ENCODE measurements at places on chromosomes 4 and X.

DNA sequence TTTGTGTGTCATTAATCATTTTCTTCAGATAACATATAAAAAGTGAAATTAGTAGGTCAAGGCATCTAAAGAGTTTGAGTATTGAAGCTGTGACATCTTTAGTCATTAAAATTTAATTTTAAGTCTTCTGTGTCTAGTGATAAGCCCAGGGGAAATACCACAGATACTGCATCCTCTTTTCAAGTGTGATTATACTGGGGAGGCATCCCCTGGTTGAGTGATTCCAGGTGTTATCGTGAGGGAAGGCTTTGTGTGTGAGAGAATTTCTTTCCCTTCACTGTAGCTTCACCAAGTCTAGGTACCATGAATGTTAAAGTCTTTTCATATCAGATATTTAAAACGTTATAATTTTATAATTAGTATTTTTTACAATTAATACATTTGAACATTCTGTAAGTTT is 193.4 kb downstream of the FRAS1 start:
- no peak for DNase-seq

GRCh38 chr4:177214935-177215334 is 94.7 kb upstream of the NEIL3 start:
- DNase-seq, result no peak

DNA sequence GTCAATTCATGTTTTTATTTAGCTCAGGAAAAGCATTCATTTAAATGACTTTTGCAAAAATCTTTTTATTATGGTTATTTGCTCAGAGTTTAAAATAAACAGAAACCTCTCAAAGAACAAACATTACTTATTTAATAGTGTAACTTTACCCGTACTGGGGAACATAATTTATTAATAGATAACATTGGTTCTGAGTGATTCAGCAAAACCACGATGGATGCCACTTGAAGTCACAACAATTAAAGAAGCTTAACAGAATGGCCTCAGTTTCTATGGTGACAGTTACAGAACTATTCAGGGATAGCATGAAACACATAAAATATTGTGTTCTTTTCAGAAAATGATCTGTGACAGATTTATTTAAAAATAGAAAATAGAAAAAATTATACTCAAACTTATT is 368.7 kb downstream of the CCSER1 start:
- DNase-seq, result no peak

- no peak for DNase-seq
Measured at GRCh38 chr4:167779280-167779679, 313.1 kb upstream of the ANXA10 start.

DNA sequence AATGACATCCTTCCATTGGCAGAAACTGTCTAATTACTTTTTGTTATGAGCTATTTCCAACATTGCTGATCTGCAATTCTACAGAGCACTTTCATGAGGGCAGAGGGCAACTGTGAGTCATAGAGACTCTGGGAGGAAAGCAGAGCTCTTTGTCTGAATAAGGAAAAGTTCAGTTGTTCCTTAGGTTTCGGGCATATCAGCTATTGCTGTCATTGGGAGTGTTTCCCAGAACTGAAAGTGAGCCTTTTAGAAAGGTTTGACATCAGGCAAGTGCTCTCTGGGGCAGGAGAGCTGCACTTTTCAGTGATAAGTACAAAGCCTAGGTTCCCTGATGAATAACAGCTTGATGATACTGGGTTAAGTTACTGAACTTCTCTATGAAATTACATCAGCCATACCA is 119.2 kb upstream of the EDNRA start:
- DNase-seq, result no peak

GRCh38 chr4:95599777-95600400 is 51.1 kb upstream of the UNC5C start:
- DNase-seq, result no peak

- no peak for DNase-seq
Measured at GRCh38 chr4:111635646-111636045, 509.6 kb upstream of the FAM241A start.

GRCh38 chr4:111776561-111776960 is 368.7 kb upstream of the FAM241A start:
- no peak for DNase-seq

- no peak for DNase-seq
Measured at GRCh38 chr4:53371049-53371448, 5.2 kb upstream of the SCFD2 start.

DNA sequence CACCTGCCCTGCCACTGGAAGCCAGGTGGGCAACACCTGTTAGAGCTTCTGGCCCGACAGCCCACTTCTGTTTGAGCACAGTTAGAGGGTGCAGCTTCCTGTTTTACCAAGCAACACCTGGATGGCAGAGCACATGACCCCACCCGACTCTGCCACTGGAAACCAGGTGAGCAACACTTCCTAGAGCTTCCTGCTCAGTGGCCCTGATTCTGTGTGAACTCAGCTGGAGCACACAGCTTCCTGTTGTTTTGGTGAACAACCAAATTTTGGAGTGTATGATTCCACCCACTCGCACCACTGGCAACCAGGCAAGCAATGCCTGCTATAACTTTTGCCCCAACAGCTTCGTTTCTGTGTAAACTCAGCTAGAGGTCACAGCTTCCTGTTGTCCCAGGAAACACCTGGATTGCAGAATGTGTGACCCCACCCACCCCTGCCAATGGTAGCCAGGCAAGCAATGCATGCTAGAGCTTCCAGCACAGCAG is 163.8 kb upstream of the KLF8 start:
- DNase-seq, result no peak

- no peak for DNase-seq
Measured at GRCh38 chr4:139076016-139076744, 60.6 kb downstream of the NOCT start.

GRCh38 chr4:57291911-57292310 is 181.7 kb upstream of the IGFBP7 start:
- DNase-seq, result no peak

DNA sequence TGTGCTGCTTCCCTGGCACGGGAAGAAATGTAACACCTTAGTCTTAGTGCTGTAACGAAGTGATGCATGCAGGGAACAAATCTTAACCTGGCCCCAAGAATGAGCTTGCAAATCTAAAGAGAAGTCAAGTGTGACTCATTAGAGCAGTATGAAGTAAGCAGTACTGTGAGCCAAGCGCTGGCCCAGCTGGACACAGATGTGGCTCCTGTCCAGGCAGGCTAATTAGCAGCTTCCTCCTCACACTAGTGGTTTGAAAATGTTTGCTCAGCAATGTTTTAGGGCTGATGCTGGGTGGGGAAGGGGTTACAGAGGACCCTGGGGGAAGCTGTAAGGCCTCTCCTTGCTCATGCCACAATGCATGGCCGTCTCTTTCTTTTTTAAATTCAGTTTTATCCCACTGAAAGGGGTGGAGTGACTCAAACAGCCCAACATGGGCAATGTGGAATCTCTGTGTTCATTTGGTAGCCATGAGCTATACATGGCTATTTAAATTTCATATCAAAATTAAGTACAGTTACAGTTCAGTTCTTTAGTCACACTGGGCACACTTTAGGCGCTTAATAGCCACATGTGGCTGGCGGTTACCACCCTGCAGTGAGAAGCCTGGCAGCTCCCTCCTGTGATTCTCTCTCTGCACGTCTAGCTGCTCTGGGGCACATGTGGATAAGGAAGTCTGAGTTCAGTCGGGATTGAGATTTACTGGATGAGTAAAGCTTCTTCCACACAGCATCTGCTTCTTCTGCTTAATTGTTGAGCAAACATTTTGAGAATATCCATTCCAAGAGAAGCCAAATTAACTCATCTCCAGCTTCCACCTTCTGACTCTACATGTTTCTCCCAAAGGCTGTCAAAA is 48.8 kb downstream of the MAP7D2 start:
- DNase-seq, result no peak

- DNase-seq, result no peak
Measured at GRCh38 chr4:120995266-120996010, 72.9 kb upstream of the PRDM5 start.

DNA sequence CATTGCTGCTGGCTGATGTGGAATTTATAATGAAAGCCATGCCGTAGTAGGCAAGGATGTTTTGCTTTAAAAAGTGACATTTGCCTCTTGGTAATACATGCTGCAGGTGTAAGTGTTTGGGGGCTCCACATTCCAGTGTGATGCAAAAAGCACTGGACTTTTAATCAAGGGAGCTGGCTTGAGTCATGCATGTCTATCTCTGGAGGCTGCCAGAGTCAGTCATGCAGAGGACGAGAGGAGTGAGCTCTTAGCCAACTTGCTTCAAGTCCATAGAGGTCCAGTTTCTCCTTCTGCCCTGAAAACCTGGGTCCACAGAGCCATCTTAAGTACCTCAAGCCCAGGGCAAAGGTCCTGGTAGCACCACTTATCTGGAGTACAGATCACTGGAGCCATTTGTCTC is 11.6 kb upstream of the CXCL13 start:
- no peak for DNase-seq

- DNase-seq, result no peak
Measured at GRCh38 chrX:30979271-30979670, 90.2 kb upstream of the TAB3 start.

DNA sequence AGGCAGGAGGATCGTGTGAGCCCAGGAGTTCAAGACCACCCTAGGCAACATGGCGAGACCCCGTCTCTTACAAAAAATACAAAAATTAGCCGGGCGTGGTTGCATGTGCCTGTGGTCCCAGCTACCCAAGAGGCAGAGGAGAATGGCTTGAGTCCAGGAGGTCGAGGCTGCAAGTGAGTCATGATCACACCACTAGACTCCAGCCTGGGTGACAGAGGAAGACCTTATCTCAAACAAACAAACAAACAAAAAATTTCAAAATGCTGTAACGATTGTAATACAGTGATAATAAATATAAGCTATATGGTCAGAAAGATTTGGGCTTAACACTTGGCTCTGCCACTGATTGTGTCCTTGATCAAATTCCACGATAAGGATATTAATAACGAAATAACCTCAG is 24.2 kb downstream of the SLC25A4 start:
- DNase-seq, result no peak

DNA sequence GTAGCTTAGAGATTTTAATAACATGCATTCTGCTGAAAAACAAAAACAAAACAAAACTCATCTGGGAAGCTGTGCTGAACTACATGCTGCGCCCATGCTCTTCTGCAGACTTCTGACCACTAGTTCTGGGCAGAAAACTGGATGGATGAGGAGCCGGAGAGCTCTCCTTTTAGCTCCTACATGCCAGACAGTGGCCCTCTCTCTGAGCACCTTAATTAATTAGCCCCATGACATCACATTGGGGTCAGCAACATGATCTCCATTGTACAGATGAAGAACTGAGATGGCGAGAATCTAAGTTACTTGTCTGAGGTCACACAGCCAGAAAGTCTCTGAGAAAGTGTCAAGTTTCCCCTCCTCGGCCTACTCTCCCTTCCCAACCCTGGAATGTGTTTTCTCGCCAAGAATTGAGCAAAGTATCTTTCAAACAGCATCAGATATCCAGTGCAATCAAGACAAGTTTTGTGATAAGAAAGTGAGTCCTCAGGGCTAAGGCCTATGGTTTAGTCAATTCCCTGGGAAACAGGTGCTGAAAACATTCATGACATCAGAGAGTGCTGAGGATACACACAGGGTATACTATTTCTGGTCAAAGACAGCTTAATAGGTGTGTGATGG is 21.6 kb downstream of the SCD5 start:
- DNase-seq, result no peak

GRCh38 chrX:134741746-134742145 is 83.5 kb upstream of the PLAC1 start:
- DNase-seq, result no peak

DNA sequence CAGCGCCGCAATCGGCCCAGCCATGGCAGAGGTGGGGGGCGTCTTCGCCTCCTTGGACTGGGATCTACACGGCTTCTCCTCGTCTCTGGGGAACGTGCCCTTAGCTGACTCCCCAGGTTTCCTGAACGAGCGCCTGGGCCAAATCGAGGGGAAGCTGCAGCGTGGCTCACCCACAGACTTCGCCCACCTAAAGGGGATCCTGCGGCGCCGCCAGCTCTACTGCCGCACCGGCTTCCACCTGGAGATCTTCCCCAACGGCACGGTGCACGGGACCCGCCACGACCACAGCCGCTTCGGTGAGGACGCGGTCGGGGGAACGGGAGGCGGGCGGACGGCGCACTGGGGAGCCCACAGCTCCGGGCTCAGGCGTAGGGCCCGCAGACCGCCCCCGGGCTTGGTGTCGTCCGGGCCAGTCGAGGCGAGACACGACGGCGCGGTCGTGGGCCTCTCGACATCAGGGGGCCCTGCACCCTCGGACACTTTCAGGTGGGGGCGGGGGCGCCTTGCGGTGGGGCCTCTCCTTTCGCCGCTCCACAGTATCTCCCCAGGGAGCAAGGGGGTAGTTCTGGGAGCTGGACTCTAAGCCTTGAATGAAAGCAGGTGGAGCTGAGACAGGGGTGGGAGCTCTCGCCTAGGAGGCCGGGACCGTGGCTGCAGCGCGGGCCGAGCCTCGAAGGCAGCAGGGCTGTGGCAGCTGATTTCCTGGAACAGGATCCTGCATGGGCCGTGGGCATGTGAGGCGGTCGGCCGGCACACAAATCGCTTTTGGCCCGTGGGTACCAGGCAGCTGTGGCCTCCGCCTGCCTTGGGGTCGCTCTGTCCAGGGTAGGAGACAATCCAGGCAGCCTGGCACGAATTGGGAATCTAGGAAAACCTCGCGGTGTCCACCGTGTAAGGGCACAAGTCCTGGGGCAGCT is 722 bp downstream of the FGF16 start:
- DNase-seq, result no peak

GRCh38 chr4:169885893-169886292 is 128.1 kb upstream of the HPF1 start:
- no peak for DNase-seq

DNA sequence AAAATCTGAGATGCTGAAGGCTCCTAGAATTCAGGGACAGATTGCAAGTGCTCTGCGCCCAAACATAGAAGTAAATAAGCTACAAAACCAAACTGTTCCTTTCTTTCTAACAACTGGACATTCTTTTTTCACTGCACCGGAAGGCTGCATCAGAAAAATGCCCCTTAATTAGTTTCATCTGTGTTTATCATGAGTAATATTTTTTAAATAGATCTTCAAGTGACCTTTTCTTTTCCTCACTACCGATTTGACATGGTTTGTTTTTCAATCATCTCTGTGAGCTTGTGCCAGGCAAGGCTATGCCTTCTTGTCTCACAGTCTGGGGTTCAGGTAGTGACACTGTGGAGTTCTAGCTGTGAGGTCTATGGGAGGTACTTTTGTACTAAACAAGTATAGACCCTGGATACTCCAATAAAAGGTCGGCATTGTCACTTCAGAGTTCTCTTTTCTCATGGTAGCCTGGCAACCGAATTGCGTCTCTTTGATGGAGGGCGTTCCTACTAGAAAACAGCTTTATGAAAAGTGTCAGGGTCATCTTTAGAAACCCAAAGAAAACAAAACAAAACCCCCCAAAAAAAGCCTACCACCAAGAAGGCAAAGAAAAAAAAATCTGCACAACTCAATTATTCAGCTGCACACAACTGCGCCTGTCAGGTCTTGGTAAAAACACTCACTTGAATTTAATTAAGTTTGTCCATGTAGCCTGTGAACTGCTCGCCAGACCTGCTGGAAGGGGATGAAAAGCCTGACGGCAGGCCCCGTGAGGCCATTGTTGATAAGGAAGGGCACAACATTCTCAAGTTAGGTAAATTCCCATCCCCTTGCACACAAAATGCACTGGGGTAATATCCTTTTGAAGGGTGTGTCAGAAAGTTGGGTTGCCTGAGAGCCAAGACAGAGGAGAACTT is 22.8 kb upstream of the ADAMTS3 start:
- DNase-seq, result no peak

Data from activated naive CD4-positive, alpha-beta T cell (primary cell).